ENCODE measurements at places on chromosomes 6 and 20.
A peak's percentile ranks its signal among the peaks of the same experiment; 100 is the strongest.

DNA sequence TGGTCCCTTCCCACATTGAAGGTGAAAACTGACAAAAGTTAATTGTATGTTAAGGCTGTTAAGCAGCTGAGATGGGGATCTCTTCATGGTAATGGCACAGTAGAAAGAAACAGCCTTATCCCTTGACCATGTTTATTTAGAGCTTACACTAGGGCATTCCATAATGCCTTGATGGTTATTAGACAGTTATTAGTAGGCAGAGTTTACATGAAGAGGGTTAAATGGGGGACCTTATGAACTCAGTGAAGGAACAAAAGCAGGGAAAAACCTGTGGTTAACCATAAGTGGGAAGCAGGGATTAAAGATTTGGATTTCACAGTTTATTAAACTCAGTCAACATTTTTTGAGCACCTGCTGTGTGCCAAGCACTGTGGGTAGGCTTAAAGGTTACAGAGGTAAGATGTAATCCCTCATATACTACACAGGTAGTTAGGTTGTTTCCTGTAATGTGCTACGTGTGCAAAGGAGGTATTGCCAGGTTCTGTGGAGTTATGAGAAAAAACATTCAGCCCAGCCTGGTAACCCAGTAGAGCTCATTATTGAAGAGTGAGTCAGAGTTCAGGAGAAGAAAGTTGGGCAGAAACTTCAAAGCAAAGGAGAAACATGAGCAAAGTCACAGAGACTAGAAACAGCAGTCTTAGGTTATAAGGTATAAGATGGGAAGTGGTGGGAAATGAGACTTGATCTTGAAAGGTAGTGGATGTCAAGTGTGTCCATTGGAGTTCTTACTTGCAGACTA lies 32.3 kb upstream of the GNRH2 start:
- H3K4me3 ChIP-seq, result no peak overlapping the region
- no peaks in the 10 kb centered on the region for H3K4me1 ChIP-seq
- no peaks in the 10 kb centered on the region for H3K27me3 ChIP-seq
- no peak for DNase-seq
- H3K36me3 ChIP-seq, result peaks cover 36% of the 10 kb centered on the region
- H3K27ac ChIP-seq, result peak overlapping the region; percentile 29

GRCh38 chr20:63026582-63027165 lies 19.9 kb upstream of the BHLHE23 start:
- peaks cover 59% of the 10 kb centered on the region for H3K27me3 ChIP-seq
- no peak for DNase-seq
- H3K36me3 ChIP-seq, result no peaks in the 10 kb centered on the region
- no peak overlapping the region for H3K4me3 ChIP-seq
- no peaks in the 10 kb centered on the region for H3K4me1 ChIP-seq

- peaks cover 23% of the 10 kb centered on the region for H3K36me3 ChIP-seq
- H3K27ac ChIP-seq, result peak overlapping the region; percentile 94
- H3K4me1 ChIP-seq, result peaks cover 67% of the 10 kb centered on the region
- no peak overlapping the region for H3K4me3 ChIP-seq
Observed at GRCh38 chr6:137819740-137820139, 47.3 kb upstream of the TNFAIP3 start.

GRCh38 chr6:4892785-4893485 lies 110.9 kb downstream of the RPP40 start:
- DNase-seq, result no peak
- peaks cover 39% of the 10 kb centered on the region for H3K4me1 ChIP-seq
- H3K36me3 ChIP-seq, result peaks cover 8% of the 10 kb centered on the region
- no peaks in the 10 kb centered on the region for H3K27me3 ChIP-seq
- no peak overlapping the region for H3K4me3 ChIP-seq

DNA sequence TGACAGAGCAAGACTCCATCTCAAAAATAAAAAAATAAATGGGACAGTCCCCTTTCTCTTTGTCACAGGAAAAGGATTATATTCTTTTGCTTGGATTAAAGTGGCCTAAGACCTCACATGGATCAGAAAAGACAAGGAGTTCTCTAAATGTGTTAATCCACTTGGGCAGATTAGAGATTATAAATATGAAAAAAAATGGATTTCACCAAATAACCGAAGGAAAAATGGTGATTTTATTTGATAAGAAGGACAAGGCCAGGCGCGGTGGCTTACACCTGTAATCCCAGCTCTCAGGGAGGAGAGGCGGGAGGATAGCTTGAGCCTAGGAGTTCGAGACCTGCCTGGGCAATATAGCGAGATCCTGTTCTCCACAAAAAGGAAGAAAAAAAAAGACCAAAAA lies 21.8 kb downstream of the SAMHD1 start:
- H3K36me3 ChIP-seq, result peaks cover 87% of the 10 kb centered on the region
- DNase-seq, result no peak
- H3K4me3 ChIP-seq, result peak overlapping the region; percentile 73
- no peaks in the 10 kb centered on the region for H3K27me3 ChIP-seq
- H3K27ac ChIP-seq, result peak overlapping the region; percentile 88

GRCh38 chr6:98498144-98498775 lies 336.1 kb upstream of the POU3F2 start:
- H3K36me3 ChIP-seq, result no peaks in the 10 kb centered on the region
- H3K27ac ChIP-seq, result no peak overlapping the region
- H3K4me1 ChIP-seq, result no peaks in the 10 kb centered on the region
- H3K4me3 ChIP-seq, result no peak overlapping the region
- no peaks in the 10 kb centered on the region for H3K27me3 ChIP-seq

- no peak for DNase-seq
- peaks cover 5% of the 10 kb centered on the region for H3K36me3 ChIP-seq
- no peak overlapping the region for H3K27ac ChIP-seq
- no peak overlapping the region for H3K4me3 ChIP-seq
- H3K4me1 ChIP-seq, result no peaks in the 10 kb centered on the region
Observed at GRCh38 chr6:87664921-87665485, 37.0 kb downstream of the AKIRIN2 start.

Data from central memory CD8-positive, alpha-beta T cell (primary cell).